Fibroblast of skin of right quadriceps (primary cell): ENCODE measurements at places on chromosomes 1 and 21.

DNA sequence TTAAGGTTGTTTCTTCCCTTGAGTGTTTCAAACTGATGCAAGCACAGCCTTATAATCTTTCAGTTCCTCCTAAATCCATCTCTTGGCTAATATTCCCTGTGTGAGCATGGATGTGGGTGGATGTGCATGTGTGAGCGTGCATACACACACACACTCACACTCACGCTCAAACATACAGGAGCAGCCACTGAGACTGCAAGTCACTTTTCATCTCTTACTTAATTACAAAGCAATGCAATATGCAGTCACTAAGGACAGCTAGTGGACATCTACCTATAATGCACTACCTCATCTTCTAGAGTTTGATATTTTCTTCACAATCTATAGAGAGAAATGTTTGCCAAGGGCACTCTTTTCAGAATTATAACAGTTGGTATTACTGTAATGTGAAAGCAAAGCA is 1.4 kb downstream of the ESRRG start:
- no peak for DNase-seq

DNA sequence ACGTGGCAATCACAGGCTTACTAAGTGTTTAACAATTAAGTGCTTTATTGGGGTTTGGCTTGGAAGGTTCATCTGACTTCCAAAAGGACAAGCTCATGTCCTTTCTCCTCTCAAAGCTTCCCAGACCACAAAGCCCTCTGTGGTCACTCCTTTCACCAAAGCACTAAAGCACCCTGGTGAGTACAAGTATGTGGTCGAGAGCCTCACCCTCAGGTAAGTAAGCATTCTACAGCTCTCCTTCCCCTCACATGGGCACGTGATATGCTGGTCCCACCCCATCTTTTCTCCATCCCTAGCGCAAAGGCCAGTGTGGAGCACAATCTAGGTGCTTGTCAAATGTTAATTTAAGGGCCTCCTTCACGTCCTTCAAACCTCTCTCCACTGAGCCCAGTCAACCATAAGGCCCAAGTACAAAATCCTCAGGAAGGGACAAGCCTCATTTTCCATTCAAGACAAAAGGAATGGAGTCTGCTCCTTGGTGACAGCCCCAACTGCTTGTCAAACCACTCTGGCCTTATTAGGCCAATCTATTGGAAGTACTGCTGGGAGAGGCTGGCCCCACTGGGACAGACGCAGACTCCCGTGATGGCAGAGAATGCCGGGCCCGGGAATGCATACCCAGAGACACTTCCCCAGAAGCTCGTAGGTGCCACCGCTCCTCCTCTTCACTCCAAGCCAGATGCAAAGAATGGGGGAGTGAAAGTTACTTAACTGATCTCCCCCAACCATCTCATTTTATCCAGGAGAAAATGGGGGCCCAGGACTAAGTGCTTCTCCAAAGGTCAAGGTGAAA is 7.8 kb downstream of the STMN1 start:
- no peak for DNase-seq

DNA sequence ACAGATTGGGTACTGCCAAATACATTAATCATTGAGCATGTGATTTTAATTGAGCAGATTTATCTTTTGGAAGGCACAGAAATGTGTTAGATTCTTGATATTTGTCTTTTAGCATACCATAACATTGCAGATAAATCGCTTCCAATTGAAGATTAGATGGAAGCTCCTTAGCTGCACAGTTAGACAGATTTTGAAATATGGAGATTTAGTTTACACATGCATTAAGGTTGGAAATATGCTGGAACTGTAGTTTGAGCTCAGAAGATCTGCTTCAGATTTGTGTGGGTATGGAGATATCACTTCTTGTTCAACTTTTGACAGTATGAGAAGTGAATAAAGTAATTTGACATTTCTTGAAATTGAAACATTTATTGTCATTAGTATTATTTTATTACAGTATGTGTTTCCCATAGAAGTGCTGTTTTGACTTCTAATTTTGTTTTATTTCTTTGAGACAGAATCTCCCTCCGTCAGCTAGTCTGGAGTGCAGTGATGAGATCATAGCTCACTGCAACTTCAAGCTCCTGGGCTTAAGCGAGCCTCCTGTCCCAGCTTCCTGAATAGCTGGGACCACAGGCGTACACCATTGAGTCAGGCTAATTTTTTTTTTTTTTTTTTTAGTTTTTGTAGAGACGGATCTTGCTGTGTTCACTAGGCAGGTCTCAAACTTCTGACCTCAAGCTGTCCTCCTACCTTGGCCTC is 29.1 kb downstream of the THRAP3 start:
- peak; percentile 74 for DNase-seq

DNA sequence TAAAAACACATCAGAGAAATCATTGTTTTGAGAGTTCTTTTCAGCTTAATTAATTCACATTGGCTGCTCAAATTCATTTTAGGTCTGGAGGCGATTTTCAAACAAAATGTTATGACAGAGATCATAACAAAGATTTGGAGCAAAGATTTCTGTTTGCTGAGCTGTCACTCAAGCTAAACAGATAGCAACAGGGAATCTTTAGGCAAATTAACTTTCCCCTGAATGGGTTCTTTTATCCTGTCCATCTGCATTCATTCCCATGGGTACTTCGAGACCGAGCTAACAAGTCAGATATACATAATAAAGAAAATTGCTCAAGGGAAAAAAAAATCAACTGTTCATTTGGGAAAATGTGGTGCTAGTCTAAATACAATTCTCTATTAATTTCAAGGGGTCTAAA is 30.2 kb upstream of the CA6 start:
- DNase-seq: no peak

GRCh38 chr1:194795917-194796593 is 1609.6 kb upstream of the B3GALT2 start:
- no peak for DNase-seq

GRCh38 chr1:11740258-11741192 is 4.6 kb downstream of the AGTRAP start:
- no peak for DNase-seq

DNA sequence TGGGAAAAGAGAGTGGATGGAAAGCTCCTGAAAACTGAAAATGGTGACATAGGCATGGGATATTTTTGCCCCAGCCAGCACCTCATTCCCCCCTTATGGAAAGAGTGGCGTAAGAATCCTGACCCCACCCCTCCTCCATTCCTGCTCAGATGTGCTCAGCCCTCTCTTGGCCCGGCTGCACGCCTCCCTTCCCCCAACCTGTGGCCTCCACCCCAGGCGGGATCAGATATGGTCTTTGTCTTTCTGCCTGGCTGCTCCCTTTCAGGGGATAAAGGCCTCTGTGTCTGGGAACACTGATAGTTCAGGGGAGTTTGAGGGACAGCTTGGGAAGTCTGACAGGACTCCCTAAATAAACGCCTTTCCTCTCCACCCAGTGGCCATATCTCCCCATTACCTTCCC is 49.8 kb downstream of the KIRREL1 start:
- DNase-seq: no peak

GRCh38 chr1:195472291-195472690 is 1135.9 kb downstream of the KCNT2 start:
- no peak for DNase-seq

- no peak for DNase-seq
These were observed 25.5 kb downstream of the IFNGR2 start for GRCh38 chr21:33428669-33429068.
